ENCODE measurements at places on chromosomes 3 and 15.

DNA sequence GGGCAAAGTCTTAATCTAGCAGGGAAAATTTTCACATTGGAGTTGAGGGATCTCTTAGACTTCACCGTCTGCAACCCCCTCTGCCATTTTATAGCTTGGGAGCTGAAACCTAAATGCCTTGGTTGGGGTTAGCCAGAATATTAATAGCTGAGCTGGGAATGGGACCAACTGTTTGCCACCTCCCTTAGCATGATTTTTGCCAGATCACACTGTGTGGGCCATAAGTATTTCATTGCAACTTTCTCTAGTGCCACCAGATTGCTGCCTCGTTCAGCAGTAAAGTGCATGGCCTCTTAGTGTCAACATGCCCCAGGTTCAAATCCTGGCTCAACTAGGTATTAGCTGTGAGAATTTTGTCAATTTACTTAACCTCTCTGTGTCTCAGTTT is 55.9 kb upstream of the ABHD17C start:
- DNase-seq = no peak

DNA sequence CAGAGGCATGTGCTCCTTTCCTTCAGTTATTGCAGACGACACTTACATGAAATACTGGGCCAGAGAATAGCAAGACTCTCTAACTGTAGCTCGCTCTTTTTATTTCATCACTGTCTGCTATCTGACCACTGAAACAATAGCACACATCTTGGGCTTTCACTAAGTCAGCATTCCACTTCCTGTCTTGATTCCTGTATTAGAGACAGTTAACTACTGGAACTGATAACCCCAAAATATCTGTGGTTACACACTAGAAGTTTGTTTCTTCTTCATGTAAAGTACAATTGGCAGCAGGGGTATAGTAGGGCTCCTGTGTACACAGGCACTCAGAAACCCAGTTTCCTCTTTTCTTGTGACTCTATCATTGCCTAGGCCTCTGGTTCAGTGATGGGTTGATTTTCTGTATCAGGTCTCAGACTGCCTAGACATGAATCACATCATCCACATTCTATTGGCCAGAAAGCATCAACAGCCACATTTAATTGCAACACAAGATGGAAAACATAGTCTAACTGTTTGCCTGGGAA is 230.2 kb upstream of the CD96 start:
- DNase-seq = peak; percentile 37

GRCh38 chr3:179512378-179512777 is 50.3 kb upstream of the ACTL6A start:
- DNase-seq = no peak

GRCh38 chr3:112651071-112651470 is 10.1 kb upstream of the CCDC80 start:
- DNase-seq = no peak

DNA sequence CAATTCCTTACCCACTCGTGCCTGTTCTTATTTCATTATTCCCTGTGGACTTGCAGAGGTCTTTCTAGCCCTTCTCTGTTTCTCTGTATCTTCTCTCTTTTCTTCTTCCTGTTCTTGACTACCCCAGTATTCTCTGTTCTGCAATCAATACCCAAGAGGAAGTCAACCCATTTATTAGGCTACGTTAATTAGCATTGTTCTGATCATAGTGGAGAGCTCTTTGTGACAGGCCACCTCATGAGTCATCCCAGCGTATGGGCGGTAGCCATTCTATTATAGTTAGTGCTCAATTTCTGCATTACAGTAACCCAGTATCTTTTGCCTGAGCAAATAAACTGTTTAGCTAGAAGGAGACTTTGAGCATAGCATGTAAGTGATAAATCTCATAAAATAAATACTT is 259.5 kb upstream of the GRM7 start:
- no peak for DNase-seq

DNA sequence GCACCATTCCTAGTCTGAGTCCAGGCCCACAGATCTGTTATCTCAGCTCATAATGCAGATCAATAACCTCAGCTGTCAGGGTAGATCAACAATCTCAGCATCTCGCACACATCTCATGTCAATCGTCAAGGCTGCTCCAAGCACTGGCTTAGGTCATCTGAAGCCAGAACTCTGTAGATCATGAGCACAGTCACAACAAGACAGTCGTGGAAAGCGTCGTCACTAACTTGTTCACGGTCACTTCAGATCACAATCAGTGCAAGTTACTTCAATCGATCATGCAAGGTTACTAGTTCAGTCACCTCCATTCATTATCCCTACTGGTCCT is 71.8 kb downstream of the RBPMS2 start:
- peak; percentile 10 for DNase-seq

GRCh38 chr3:74623261-74623836 is 8.9 kb upstream of the CNTN3 start:
- no peak for DNase-seq

DNA sequence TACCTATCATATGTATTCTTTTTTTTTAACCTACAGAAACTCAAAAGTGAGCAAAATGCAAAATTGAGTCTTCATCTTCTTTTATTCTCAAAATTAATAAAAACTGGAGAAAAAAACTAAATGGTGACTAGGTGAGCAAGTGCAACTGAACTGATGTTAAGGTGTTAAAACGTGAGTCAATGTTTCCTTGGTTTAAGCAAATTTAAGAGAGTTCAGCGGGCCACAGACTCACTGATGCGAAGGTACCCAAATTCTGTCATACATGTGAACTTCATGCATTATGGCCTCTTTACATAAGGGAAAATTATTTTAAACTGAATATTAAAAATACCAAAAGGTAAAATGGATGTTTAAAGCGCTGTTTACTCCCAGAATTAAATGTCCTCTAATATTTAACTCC is 206.6 kb downstream of the FOXP1 start:
- no peak for DNase-seq

DNA sequence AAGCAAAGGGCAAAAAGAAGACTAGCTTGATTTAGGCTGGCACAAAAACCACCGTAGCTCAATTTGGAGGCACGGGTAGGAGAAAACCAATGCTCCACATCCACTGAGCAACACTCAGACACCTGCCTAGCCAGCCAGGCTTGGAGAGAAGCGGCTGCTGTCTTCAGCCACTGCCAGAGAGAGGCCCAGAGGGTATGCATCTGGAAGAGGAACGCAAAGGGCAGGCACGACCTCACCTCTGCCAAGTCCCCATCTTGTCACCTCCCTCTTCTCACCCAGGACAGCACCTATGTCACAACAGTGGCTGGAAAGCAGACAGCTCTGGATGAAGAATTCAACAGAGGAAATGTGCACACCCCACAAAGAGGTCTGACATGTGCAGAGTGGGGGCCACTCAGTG is 93.5 kb downstream of the ADAMTS17 start:
- DNase-seq = no peak

- no peak for DNase-seq
Observed at GRCh38 chr3:120028271-120029047, 65.8 kb downstream of the GSK3B start.

GRCh38 chr3:127858521-127858920 is 36.2 kb upstream of the MGLL start:
- DNase-seq = no peak

- DNase-seq = no peak
Observed at GRCh38 chr15:64082757-64083156, 10.9 kb downstream of the CIAO2A start.

DNA sequence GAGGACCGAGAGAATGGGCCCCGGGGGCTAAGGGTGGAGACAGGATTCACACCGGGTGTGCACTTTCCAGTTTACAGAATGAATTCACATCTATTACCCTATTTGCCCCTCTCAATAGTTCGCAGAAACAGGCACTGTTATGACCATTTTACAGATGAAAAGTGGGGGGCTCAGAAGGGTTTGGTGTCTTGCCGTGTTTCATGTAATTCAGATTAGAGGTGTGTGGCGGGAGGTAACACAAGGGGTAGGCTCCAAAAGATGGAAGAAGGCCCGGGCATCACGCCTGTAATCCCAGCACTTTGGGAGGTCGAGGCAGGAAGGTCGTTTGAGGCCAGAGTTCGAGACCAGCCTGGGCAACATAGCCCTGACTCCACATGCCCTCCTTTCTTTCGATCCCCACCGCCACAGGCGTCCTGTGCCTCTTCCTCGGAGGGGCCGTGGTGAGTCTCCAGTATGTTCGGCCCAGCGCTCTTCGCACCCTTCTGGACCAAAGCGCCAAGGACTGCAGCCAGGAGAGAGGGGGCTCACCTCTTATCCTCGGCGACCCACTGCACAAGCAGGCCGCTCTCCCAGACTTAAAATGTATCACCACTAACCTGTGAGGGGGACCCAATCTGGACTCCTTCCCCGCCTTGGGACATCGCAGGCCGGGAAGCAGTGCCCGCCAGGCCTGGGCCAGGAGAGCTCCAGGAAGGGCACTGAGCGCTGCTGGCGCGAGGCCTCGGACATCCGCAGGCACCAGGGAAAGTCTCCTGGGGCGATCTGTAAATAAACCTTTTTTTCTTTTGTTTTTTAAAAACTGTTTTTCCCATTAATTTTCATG is 3.4 kb downstream of the DUOXA2 start:
- no peak for DNase-seq

GRCh38 chr3:100068826-100069225 is 45.5 kb downstream of the FILIP1L start:
- DNase-seq = peak; percentile 72

GRCh38 chr3:80283783-80284182 is 516.0 kb upstream of the ROBO1 start:
- no peak for DNase-seq

- peak; percentile 32 for DNase-seq
Observed at GRCh38 chr3:42159706-42160472, 68.7 kb downstream of the TRAK1 start.

GRCh38 chr3:168165390-168166269 is 69.9 kb upstream of the GOLIM4 start:
- no peak for DNase-seq

DNA sequence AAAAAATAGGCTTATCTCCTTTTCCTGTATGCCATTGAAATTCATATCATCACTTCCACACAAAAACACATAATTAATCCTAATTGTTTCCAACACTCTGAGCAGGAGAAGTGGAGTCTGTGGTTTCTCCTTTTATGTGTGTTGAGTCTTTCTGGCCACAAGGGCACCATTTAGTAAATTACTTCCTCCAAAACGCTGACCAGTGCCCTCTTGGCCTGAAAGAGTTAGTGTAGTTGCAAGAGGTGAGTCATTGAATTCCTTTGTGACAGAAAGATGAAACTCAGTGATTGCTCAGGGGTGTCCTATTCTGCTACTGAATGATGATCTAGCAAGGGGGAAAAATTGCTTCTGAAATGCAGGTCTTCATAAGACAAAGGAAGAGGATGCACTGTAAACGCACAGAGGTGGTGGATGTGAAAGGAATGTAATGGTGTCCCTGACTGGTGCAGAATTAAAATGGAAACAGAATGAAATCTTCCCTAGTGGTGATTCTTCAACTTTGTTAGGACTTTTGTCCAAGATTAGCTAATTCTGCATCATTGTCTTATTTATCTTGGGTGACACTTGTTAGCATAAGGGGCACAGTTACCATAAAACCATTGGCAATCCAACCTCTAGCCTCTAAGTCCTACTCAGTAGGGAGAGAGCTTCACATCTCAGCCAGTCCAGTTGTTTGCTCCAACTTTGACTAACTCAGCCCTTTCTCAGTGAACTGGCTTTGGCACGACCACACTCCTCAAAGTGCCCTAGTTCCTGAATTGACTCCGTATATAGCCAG is 208.4 kb upstream of the NANOGP8 start:
- no peak for DNase-seq

- DNase-seq = no peak
Observed at GRCh38 chr15:40108061-40108854, 421 bp downstream of the BMF start.

- DNase-seq = no peak
Observed at GRCh38 chr3:189040656-189041335, 131.0 kb upstream of the TPRG1 start.

DNA sequence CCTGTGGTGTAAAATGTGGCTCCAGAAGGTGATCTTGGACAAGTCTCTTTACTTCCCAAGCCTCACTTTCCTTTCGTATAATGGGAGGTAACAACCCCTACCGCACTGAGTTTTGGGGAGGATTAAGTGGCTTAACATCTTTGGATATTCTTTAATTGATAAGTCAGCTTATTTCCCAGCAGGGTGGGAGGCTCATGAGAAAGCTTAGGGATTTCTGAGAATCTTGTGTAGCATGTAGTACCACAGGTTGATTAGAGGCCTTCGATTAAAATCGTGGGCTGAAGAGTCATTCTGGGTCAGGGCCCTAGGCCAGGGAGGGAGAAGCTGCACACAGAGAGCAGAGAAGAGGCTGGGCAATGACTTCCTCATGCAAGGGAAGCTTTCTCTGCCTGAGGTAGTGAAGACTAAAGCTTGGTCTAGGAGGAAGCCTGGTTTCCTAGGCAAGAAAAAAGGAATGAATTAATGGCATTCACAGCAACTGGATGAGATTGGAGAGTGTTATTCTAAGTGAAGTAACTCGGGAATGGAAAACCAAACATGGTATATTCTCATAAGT is 1.5 kb upstream of the NMNAT3 start:
- no peak for DNase-seq

All from T-helper 2 cell treated with Interferon-gamma antibody and Interleukin-4, amounts not matched to agents 5 μg/mL and 100 μg/mL, for 36 hours (primary cell).